ENCODE measurements at places on chromosomes 1 and 21.

DNA sequence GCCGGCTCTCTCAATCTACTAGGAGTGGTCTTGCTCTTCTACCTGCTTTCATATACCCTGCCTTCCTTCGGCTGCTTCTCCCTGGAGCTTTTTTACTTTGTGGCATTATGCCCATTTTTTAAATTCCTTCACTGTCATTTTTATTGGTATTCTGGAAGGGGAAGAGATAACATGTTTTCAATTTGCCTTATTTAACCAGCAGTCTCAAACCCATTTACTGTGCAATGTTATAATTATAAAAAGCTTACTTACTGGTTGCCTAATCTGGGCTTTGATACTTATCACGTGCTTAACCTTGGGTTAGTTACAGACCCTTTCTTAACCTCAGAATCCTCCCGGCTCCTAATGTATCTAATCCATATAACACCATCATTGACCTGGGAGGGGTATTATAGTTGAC lies 128.1 kb downstream of the SIPA1L2 start:
- no peak for DNase-seq

GRCh38 chr21:40683349-40683748 lies 163.6 kb downstream of the DSCAM start:
- DNase-seq, result no peak

- DNase-seq, result no peak
Measured at GRCh38 chr1:69244211-69244610, 323.5 kb upstream of the LRRC7 start.

- DNase-seq, result no peak
Measured at GRCh38 chr1:197391303-197392226, 123.5 kb downstream of the CRB1 start.

DNA sequence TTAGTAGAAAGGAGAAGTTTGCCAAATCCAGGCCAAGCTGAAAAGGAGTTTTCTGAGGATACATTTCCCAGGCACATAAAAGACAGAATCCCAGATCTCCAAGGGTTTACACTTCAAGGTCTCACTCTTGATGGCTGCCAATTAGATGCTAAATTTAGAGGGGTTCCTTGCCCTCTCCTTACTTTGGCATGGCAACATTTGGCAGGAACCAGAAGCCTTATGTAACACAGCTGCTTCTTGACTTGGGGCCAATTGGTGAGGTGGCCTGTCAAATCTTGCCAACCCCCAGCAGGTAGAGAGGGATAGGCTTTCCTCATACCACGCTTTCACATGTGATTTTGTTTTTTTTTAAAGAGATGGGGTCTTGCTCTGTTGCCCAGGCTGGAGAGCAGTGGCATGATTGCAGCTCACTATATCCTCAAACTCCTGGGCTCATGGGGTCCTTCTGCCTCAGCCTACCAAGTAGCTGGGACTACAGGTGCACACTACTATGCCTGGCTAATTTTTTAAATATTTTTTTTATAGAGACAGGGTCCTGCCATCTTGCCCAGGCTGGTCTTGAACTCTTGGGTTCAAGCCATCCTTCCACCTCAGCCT lies 25.2 kb upstream of the NKAIN1 start:
- no peak for DNase-seq

DNA sequence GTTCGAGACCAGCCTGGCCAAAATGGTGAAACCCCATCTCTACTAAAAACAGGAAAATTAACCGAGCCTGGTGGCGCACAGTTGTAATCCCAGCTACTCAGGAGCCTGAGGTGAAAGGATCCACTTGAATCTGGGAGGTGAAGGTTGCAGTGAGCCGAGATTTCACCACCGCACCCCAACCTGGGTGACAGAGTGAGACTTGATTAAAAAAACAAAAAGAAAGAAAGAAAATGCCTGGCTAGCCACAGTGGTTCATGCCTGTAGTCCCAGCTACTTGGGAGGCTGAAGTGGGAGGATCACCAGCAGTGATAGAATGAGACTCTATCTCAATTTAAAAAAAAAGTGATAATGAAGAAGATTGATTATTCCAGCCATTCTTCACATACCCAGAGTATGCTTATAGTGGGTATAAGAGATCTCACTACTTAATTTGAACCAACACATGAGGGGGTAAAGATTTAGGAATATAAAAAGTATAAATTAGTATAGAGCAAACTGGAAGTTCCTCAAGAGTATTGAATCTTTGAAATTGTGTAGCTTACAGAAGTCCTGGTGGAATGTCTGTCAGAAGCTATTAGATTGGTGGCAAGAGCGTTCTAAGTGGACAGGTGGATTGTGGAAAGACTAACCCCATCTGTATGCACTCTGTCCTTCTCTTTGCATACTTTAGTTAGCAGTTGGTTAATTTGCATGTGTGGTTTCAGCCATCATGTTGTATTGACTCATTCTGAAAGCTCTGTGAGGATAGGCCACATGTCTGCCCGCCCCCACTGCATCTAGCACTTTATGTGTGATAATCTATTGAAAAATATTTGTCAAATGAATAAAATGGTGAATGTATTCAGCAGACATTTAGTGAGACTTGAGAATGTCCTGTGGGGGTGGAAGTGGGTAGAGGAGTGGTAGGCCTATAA lies 25.0 kb downstream of the RLF start:
- peak; percentile 44 for DNase-seq

GRCh38 chr1:38781872-38782617 lies 77.5 kb downstream of the RRAGC start:
- no peak for DNase-seq

DNA sequence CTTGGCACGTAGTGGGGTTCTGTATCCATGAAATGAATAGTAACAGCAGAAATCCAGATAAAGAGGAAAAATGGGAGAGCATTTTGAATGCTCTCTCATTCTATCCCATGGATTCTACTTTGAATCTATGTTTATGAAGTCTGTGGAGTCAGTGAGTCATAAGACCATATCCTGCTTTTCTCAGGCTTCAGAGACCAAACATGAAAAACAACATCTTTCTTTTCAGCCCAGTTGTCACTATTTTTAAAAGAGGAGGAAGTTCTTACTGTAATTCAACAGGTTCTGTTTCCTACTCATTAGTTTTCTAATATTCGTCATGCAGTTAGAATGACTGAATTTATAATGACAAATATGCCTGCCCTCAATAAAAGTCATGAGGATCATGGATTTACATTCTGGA lies 39.4 kb upstream of the CD55 start:
- peak; percentile 75 for DNase-seq
